GM12878 (cell line): ENCODE measurements at places on chromosomes 12 and 14. TPM values are rescaled to one million over a fixed set of nuclear protein-coding genes. Genes with fewer than 3 reads are reported as not detected.

Gene BEST3
- not detected in 2 replicates for total RNA-seq

Gene SLC24A4
- total RNA-seq = not detected in 2 replicates

Gene SERPINA12
- not detected in 2 replicates for total RNA-seq

Gene GNPTAB
- total RNA-seq = 31.3 and 36.0 TPM in 2 replicates

Gene GALNT8
- total RNA-seq = 0.43 and 0.56 TPM in 2 replicates

DNA sequence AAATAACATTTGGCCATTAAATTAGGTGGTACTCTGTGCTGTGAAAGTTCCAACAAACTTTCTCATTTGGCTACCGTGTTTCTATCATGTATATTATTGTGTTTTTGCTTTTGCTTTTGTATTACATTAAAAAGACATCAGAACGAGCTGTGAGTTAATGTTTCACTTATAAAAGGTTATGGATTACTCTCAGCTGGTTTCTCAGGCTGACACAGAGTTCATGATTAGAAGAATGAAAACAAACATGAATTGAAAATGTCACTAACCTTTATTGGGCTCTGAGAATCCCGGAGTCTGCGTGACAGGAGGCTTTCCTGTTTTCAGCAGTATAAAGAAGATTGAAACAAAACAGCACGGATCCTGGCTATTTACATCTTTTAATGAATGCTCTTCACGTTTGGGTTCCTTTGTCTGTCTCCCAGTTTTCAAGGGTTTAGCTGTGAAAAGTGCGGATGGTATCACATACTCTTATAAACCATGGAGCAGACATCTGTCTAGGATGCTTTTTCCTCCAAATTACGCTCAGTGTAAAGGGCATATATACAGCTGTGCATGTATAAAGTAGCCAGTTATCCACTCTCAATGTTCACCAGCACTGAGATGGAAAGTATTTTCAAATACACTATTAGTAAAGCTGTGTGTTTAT is 153.6 kb downstream of the PTCSC3 start:
- no peak for DNase-seq
- H3K4me3 ChIP-seq = no peak overlapping the region
- H3K27ac ChIP-seq = no peak overlapping the region

- no peak overlapping the region for H3K27ac ChIP-seq
- H3K4me1 ChIP-seq = no peaks in the 10 kb centered on the region
- H3K27me3 ChIP-seq = no peaks in the 10 kb centered on the region; the same call in 1 of the 2 replicates
- no peak overlapping the region for H3K4me3 ChIP-seq
These were observed 214.7 kb upstream of the C14orf180 start for GRCh38 chr14:104364830-104365229.

- no peak overlapping the region for H3K27ac ChIP-seq
- H3K4me1 ChIP-seq = no peaks in the 10 kb centered on the region
- H3K36me3 ChIP-seq = no peaks in the 10 kb centered on the region
- DNase-seq = no peak
- H3K4me3 ChIP-seq = no peak overlapping the region
These were observed 19.9 kb downstream of the LRTM2 start for GRCh38 chr12:1839956-1840951.

GRCh38 chr12:39483597-39483996 is 40.7 kb upstream of the KIF21A start:
- no peak for DNase-seq
- H3K27ac ChIP-seq = no peak overlapping the region
- no peaks in the 10 kb centered on the region for H3K4me1 ChIP-seq
- H3K4me3 ChIP-seq = no peak overlapping the region
- no peaks in the 10 kb centered on the region for H3K36me3 ChIP-seq

DNA sequence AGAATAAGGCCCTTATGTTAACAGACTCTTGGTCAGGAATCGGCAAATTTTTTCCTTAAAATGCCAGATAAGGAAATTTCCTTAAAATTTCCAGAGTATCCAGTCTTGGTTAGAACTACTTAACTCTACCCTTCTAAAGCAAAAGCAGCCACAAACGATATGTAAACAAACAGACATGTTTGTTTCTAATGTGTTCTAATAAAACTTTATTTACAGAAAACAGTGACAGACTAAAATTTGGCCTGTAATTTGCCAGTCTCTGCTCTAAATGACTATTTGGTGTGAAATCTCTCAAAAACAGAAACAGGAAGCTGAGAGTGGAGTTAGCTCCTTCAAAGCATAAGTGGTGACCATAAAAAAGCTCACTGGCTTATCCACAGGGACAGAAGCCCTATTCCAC is 78.2 kb downstream of the PRKAB1 start:
- no peaks in the 10 kb centered on the region for H3K27me3 ChIP-seq
- peaks cover 3% of the 10 kb centered on the region for H3K36me3 ChIP-seq
- H3K27ac ChIP-seq = no peak overlapping the region
- H3K4me3 ChIP-seq = no peak overlapping the region

DNA sequence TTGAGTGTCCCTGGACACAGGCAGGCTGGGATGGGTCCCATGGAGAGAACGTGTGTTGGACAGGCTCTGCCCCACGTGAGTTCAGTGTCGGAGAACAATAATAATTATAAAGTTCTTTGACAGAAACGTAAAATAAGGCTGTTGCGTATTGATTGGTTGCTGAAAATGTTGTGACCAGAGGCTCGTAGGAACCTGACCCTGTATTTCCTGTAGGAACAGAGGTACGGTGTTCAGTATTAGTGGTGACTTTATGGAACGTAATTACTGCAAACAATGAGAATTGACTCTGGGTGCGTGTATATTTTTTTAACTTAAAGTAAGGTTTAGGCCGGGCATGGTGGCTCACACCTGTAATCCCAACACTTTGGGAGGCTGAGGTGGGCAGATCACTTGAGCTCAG is 7.8 kb downstream of the MTA1 start:
- H3K27me3 ChIP-seq = no peaks in the 10 kb centered on the region
- H3K4me3 ChIP-seq = no peak overlapping the region
- peaks cover 4% of the 10 kb centered on the region for H3K36me3 ChIP-seq

DNA sequence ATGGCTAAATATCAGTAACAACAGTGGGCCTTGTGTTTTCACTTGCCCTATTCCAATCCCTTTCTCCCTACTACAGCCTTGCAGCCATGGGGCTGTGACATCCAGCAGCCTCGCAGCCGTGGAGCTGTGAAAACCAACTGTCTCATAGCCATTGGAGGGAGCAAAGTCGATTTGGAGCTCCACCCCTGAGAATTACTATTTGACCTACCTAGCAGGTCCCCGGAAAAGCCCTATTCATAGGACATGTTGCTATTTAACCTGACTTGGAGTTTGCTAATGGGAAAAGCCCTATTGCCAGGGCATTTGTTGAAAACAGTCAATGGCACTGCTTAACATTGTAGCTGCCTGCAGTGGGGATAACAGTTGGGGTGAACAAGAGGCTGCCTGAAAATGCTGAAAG is 33.3 kb downstream of the ERG28 start:
- no peak overlapping the region for H3K4me3 ChIP-seq
- H3K27me3 ChIP-seq = no peaks in the 10 kb centered on the region
- DNase-seq = no peak
- no peak overlapping the region for H3K27ac ChIP-seq
- no peaks in the 10 kb centered on the region for H3K4me1 ChIP-seq
- H3K36me3 ChIP-seq = no peaks in the 10 kb centered on the region

DNA sequence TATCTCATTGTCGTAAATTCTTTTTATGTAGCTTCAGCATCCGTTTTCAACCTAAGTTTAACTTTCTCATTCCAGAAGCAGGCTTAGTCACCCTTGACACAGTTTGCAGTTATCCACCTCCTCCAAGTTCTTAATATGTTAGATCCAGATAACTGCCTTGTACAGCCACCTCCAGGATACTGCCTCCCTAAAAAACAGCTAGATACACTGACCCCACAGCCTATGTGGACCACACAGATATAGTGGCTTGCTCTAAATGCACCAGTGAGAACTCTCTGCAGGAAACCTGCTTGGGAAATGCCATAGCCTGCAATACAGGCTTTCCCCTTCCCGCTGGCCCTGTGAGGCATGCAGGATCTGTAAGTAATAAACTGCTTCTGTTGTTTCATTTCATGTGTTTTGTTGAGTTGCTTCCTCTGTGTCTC is 11.1 kb upstream of the RTL1 start:
- H3K27ac ChIP-seq = no peak overlapping the region
- H3K36me3 ChIP-seq = no peaks in the 10 kb centered on the region
- H3K27me3 ChIP-seq = no peaks in the 10 kb centered on the region
- DNase-seq = no peak
- no peaks in the 10 kb centered on the region for H3K4me1 ChIP-seq

DNA sequence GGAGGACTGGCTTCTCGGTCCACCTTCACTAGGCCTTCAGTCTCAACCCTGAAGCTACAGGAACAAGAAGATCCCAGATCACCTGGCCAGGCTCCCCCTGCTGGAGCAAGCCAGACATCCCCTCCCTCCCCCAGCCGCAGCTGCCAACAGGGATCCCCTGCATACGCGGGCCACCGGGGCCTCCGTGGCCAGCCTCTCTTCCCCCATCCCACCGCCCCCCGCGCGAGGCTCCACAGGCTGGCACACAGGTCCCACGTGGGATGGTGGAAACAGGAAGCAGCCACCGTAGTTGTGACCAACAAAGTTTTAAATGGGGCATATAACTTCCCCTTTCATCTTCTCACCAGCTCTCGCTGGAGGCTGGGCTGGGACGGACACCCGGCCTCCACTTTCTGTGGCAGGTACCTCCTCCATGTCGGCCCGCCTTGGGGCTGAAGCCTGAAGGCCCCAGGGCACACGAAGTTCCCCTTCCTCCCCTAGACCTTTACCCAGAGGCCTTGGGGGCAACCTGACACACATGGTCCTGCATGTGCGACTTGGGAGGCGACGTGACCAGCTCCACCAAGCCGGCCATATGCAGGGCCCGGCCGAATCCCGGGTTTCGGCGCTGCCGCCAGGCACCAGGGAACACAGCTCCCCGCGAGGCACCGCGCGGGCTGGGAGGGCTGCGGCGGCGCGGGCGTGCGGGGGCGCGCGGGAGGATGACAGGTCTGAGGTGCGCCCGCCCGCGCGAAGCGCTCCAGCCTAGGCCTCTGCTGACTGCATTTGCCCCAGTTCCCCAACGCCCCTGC is 44.4 kb upstream of the PNMA1 start:
- no peak for DNase-seq
- no peaks in the 10 kb centered on the region for H3K36me3 ChIP-seq
- peak overlapping the region; percentile 100 for H3K27ac ChIP-seq
- peaks cover 59% of the 10 kb centered on the region for H3K4me1 ChIP-seq
- peak overlapping the region; percentile 83 for H3K4me3 ChIP-seq

GRCh38 chr12:123907726-123908476 is 64.7 kb downstream of the CCDC92 start:
- H3K4me3 ChIP-seq = no peak overlapping the region
- H3K27ac ChIP-seq = no peak overlapping the region
- no peak for DNase-seq
- H3K36me3 ChIP-seq = no peaks in the 10 kb centered on the region
- H3K4me1 ChIP-seq = no peaks in the 10 kb centered on the region

- no peaks in the 10 kb centered on the region for H3K27me3 ChIP-seq
- H3K27ac ChIP-seq = no peak overlapping the region
- no peak for DNase-seq
- H3K4me1 ChIP-seq = no peaks in the 10 kb centered on the region
These were observed 29.3 kb downstream of the ACTR6 start for GRCh38 chr12:100229876-100230275.

GRCh38 chr14:46325157-46325556 is 326.4 kb downstream of the RPL10L start:
- DNase-seq = no peak
- H3K27ac ChIP-seq = no peak overlapping the region
- no peaks in the 10 kb centered on the region for H3K27me3 ChIP-seq
- no peak overlapping the region for H3K4me3 ChIP-seq

DNA sequence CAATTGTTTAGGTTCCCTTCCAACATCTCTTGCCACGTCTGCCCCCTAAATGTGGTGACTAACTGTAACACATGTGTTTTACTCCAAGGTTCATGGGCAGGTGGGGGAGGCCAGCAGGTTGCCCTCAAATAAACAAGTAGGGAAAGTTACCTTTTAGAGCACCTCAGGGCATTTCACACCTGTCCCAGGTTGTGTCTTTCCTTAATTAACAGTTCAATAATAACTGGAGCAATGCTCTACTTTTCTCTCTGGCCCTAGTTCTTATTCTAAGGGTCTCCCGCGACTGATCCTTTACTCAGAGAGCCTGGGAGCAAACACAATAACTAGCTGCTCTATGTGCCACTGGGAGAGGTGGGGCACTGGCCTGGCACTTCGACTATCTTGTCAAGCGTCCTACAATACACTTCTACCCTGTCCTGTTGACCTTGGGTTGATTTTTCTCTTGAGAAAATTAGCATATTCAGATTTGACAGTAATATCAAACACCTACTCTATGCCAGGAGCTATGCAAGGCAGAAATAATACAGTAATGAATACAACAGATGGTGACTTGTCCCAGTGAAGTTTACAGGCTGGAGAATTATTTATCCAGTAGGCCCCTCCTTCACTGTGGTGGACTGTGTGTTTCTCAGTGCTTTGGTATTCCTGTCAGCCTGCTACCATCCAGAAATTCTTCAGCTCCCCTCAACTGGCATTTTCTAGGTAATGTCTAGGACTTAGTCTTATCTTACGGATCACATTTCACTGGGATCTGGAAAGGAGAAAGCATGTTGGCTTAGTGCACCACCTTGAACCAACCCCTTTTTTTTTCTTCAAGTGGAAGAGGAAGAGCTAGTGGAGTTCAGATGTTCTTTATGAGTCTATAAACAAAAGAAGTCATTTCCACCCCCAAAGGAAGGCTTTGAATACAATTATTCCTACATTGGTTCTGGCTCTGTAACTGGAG is 202.6 kb downstream of the CRADD start:
- H3K4me1 ChIP-seq = no peaks in the 10 kb centered on the region
- H3K27me3 ChIP-seq = no peaks in the 10 kb centered on the region
- no peak overlapping the region for H3K4me3 ChIP-seq
- no peaks in the 10 kb centered on the region for H3K36me3 ChIP-seq

GRCh38 chr12:26112703-26113147 is 12.1 kb downstream of the BHLHE41 start:
- no peak overlapping the region for H3K4me3 ChIP-seq
- no peak overlapping the region for H3K27ac ChIP-seq
- peaks cover 11% of the 10 kb centered on the region; the same call in 1 of the 2 replicates for H3K27me3 ChIP-seq
- no peak for DNase-seq
- peaks cover 17% of the 10 kb centered on the region for H3K4me1 ChIP-seq
- H3K36me3 ChIP-seq = no peaks in the 10 kb centered on the region

DNA sequence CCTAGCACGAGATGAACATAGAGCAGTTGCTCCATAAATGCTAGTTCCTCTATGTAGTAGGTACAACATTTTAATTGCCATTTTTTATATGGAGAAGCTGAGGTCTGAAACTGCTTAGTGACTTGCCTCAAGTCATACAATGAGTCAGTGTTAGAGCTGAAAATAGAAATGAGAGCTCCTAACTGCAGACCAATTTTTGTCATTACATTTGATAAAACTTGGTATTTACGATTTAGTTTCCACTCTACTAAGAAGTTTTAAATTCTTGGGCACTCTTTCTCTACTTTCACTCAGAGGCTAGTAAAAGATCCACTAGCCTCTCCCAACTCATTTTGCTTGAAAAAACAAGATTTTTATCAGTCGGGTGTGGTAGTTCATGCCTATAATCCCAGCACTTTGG is 8.1 kb upstream of the TMED10 start:
- no peaks in the 10 kb centered on the region for H3K36me3 ChIP-seq
- DNase-seq = peak; percentile 17
- H3K27me3 ChIP-seq = no peaks in the 10 kb centered on the region
- H3K27ac ChIP-seq = no peak overlapping the region
- peaks cover 25% of the 10 kb centered on the region for H3K4me1 ChIP-seq

- no peak overlapping the region for H3K27ac ChIP-seq
- peaks cover 12% of the 10 kb centered on the region for H3K36me3 ChIP-seq
- no peaks in the 10 kb centered on the region for H3K27me3 ChIP-seq
- no peak for DNase-seq
- H3K4me1 ChIP-seq = no peaks in the 10 kb centered on the region
- no peak overlapping the region for H3K4me3 ChIP-seq
These were observed 66.0 kb upstream of the DYNC1H1 start for GRCh38 chr14:101898416-101898815.

GRCh38 chr12:7934889-7935492 is 996 bp downstream of the SLC2A3 start:
- H3K27me3 ChIP-seq = no peaks in the 10 kb centered on the region
- peak overlapping the region; percentile 83 for H3K4me3 ChIP-seq
- H3K4me1 ChIP-seq = no peaks in the 10 kb centered on the region
- peak overlapping the region; percentile 86 for H3K27ac ChIP-seq
- no peak for DNase-seq
